ENCODE measurements at places on chromosomes 16 and 17.

GRCh38 chr16:63283721-63284120 lies 1247.5 kb upstream of the CDH8 start:
- no peak overlapping the region for H3K4me3 ChIP-seq
- no peaks in the 10 kb centered on the region for H3K27me3 ChIP-seq
- H3K4me1 ChIP-seq = no peaks in the 10 kb centered on the region
- H3K36me3 ChIP-seq = no peaks in the 10 kb centered on the region
- DNase-seq = no peak

GRCh38 chr17:72719206-72719577 lies 373.3 kb downstream of the SLC39A11 start:
- H3K4me1 ChIP-seq = peaks cover 18% of the 10 kb centered on the region
- no peak overlapping the region for H3K27ac ChIP-seq
- DNase-seq = no peak
- H3K36me3 ChIP-seq = no peaks in the 10 kb centered on the region
- peak overlapping the region; percentile 37 for H3K4me3 ChIP-seq

DNA sequence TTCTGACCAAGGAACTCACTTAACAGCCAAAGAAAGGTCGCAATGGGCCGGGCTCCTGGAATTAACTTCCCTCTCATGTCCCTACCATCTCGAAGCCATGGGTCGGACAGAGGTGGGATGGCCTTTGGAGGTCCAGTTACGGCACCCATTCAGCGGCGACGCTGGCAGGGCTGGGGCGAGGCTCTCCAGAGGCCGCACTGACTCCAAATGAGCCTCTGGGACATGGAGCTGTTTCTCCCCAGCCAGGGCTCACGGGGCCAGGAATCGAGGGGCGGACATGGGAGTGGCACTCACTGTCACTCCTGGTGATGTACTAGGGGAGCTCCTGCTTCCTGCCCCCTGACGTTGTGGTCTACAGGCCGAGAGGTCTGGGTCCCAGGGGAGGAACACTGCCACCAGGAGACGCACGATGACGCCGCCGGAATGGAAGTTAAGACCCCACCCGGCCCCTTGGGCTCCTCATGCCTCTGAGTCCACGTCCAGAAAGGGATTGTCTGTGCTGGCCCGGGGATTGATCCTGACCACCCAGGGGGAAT lies 60.7 kb upstream of the METRNL start:
- no peak overlapping the region for H3K4me3 ChIP-seq
- no peak overlapping the region for H3K27ac ChIP-seq
- no peak for DNase-seq
- no peaks in the 10 kb centered on the region for H3K36me3 ChIP-seq
- H3K4me1 ChIP-seq = no peaks in the 10 kb centered on the region

- DNase-seq = no peak
- H3K4me1 ChIP-seq = no peaks in the 10 kb centered on the region
- H3K36me3 ChIP-seq = no peaks in the 10 kb centered on the region
- H3K27ac ChIP-seq = no peak overlapping the region
- no peaks in the 10 kb centered on the region for H3K27me3 ChIP-seq
- no peak overlapping the region for H3K4me3 ChIP-seq
Observed at GRCh38 chr16:19559242-19559910, 3.9 kb downstream of the VPS35L start.

- H3K27ac ChIP-seq = peak overlapping the region; percentile 87
- peaks cover 20% of the 10 kb centered on the region for H3K4me1 ChIP-seq
Observed at GRCh38 chr17:7886227-7887037, 2.2 kb upstream of the CHD3 start.
